ENCODE measurements at places on chromosomes 11 and 22.

DNA sequence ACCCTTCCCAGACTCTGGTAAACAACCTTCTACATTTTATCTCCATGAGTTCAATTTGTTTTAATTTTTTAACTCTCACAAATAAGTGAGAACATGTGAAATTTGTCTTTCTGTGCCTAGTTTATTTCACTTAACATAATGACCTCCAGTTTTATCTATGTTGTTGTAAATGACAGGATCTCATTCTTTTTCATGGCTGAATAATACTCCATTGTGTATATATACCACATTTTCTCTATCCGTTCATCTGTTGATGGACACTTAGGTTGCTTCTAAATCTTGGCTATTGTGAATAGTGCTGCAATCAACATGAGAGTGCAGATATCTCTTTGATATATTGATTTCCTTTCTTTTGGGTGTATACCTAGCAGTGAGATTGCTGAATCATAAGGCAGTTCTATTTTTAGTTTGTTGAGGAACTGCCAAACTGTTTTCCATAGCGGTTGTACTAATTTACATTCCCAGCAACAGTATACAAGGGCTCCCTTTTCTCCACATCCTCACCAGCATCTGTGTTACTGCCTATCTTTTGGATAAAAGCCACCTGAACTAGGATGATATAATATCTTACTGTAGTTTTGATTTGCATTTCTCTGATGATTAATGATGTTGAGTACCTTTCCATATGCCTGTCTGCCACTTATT lies 93.9 kb downstream of the ATG16L2 start:
- DNase-seq = no peak

GRCh38 chr11:85827748-85828639 lies 17.1 kb upstream of the SYTL2 start:
- peak; percentile 81 for DNase-seq

- peak; percentile 6 for DNase-seq
Measured at GRCh38 chr11:103257360-103257759, 148.1 kb downstream of the DYNC2H1 start.

- DNase-seq = no peak
Measured at GRCh38 chr11:96579656-96580055, 189.8 kb downstream of the JRKL start.

GRCh38 chr22:45268167-45268957 lies 16.4 kb upstream of the UPK3A start:
- no peak for DNase-seq

DNA sequence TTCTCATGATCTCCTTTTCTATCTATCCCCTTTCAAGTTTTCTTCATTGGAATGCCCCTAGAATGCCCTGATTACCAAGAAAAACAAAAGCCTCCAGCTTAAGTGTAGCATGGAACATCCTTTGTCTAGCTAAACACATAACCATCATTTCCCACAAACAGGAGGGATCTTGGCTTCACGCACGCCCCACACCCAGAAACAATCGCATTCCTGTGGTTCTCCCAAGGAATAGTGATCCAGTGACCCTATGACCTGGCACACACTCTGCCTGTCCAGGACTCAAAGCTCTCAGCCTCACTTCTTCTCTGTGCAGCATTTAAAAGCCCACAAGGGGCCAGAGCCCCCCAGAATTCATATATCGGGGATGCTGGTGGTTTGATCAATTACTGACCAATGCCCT lies 9.3 kb upstream of the POU2AF1 start:
- DNase-seq = no peak

DNA sequence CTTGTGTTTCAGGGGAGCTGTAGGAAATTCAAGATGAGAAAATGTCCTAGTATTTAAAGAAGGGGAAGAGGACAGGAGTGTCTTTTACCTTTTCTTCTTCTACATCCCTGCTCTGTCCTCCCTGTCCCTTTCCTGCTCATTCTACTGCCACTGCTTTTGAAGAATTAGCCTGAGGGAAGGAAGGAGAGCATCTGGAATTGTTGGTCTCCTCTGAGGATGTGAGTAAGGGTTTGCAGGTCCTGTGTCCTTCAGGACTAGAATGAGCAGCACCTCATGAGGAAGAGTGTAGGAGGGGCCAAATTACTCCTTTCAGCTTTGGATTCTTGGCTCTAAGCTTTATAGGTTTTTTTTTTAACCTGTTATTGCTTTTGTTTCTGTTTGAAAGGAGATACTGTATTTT lies 24.2 kb downstream of the SNU13 start:
- DNase-seq = peak; percentile 49

GRCh38 chr11:86181379-86181778 lies 63.2 kb upstream of the EED start:
- no peak for DNase-seq

GRCh38 chr11:37451903-37452302 lies 853.9 kb upstream of the RAG2 start:
- DNase-seq = no peak

DNA sequence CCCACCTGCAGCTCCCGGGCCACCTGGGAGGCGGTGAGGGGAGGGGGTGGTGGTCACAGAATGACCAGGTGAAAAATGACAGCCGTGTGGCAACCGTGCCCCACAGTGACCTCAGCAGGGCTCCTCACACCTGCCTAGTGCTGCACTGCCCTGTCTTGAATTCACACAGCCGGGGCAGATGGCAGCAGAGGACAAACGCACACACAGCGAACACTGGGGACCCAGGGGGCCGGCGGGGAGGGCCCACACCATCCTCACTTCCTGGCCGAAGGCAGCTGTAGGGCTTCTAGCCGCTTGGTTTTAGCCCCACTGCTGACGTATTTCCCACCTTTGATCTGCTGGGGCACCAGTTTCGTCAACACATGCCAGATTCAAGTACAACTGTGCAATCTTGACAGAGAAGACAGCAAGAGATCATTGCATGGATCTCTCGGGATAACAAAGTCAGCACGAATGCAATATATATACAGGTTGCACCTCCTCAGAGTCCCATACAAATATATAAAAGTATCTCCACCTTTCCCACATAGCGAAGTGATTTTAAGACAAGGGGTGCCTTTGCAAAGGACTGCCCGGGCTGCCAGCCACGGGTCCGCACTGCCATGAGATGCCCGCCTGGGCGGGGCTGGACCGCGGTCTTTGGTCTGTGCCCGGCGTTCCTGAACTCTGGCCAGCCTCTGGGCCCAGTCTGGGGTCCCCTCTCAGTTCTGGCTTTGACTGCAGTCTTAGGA lies 26.9 kb downstream of the TRMU start:
- no peak for DNase-seq

DNA sequence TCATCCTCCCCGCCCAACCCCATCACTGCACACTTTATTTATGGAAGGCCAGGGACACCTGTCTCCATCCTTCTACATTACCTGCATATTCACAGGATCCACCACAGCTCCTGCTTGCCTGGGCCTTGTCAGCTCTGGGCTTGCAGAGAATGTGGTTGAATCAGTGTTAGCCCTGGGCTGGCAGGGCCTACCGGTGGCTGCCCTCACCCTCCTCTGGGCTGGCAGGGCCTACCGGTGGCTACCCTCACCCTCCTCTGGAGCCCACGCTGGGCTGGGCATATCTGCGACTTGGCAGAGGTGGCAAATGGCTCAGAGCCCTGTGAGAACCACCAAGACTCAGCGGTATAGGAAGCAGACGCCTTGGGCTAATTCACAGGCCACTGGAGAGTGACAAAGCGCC lies 300.9 kb downstream of the NTM start:
- no peak for DNase-seq

Data from foreskin fibroblast (primary cell).